Neural crest cell (in vitro differentiated cells): ENCODE measurements at places on chromosomes 13 and 19. TPM values are rescaled to one million over a fixed set of nuclear protein-coding genes. Genes with fewer than 3 reads are reported as not detected.

ZNF264 gene
- total RNA-seq, result 34.0 and 35.9 TPM in 2 replicates

CYP2A6 gene
- total RNA-seq, result not detected in 2 replicates

CEACAM7 gene
- total RNA-seq, result not detected in 2 replicates

TMEM86B gene
- 4.9 and 5.8 TPM in 2 replicates for total RNA-seq

PRR20B gene
- not detected in 2 replicates for total RNA-seq

RAB4B gene
- 14.1 and 15.2 TPM in 2 replicates for total RNA-seq

ZNF865 gene
- total RNA-seq, result 20.3 TPM in 2 replicates

PAF1 gene
- total RNA-seq, result 62.9 and 67.3 TPM in 2 replicates

PCSK4 gene
- total RNA-seq, result 10.4 and 11.7 TPM in 2 replicates

DMKN gene
- not detected in 2 replicates for total RNA-seq

LRRC63 gene
- total RNA-seq, result 0.37 and 0.52 TPM in 2 replicates

SIGLEC6 gene
- not detected in 2 replicates for total RNA-seq

ZNF285 gene
- 9.2 and 10.8 TPM in 2 replicates for total RNA-seq

LIM2 gene
- not detected in 2 replicates for total RNA-seq

FUT3 gene
- total RNA-seq, result not detected in 2 replicates

CPT1C gene
- total RNA-seq, result 87.7 and 96.1 TPM in 2 replicates

FPR1 gene
- total RNA-seq, result not detected in 2 replicates

SERP2 gene
- 10.3 and 14.0 TPM in 2 replicates for total RNA-seq

ZNF491 gene
- total RNA-seq, result 8.8 and 9.8 TPM in 2 replicates

ZNF329 gene
- total RNA-seq, result 13.0 and 14.0 TPM in 2 replicates

ICAM4 gene
- not detected in 2 replicates for total RNA-seq

IRGQ gene
- 52.9 and 53.5 TPM in 2 replicates for total RNA-seq

SLC15A1 gene
- total RNA-seq, result not detected in 2 replicates

NAPSA gene
- total RNA-seq, result 0.96 and 1.0 TPM in 2 replicates

NCAN gene
- 12.3 and 13.8 TPM in 2 replicates for total RNA-seq

F10 gene
- total RNA-seq, result 0.89 and 1.0 TPM in 2 replicates

PABPC3 gene
- 0.14 TPM in 2 replicates for total RNA-seq

FPR3 gene
- not detected in 2 replicates for total RNA-seq

IFNL1 gene
- total RNA-seq, result not detected in 2 replicates

DIS3 gene
- 31.1 and 32.0 TPM in 2 replicates for total RNA-seq

TTC9B gene
- 1.7 and 2.5 TPM in 2 replicates for total RNA-seq

MKNK2 gene
- total RNA-seq, result 115 and 123 TPM in 2 replicates

SPC24 gene
- 67.0 and 71.3 TPM in 2 replicates for total RNA-seq

VSIG10L gene
- total RNA-seq, result 3.1 and 3.5 TPM in 2 replicates

FFAR2 gene
- total RNA-seq, result not detected in 2 replicates

C19orf81 gene
- 7.9 and 9.2 TPM in 2 replicates for total RNA-seq

PRX gene
- total RNA-seq, result 2.8 and 2.9 TPM in 2 replicates

RFX1 gene
- 17.6 and 19.9 TPM in 2 replicates for total RNA-seq

KRTDAP gene
- total RNA-seq, result not detected in 2 replicates

ANKLE1 gene
- 4.5 and 4.9 TPM in 2 replicates for total RNA-seq

CYP2F1 gene
- total RNA-seq, result not detected in 2 replicates

ZNF320 gene
- total RNA-seq, result 26.9 and 38.1 TPM in 2 replicates
